Renal cortex interstitium (tissue), 15 donors: ENCODE measurements at places on chromosomes 3 and 15. TPM values are rescaled to one million over a fixed set of nuclear protein-coding genes. Genes with fewer than 3 reads are reported as not detected.

Gene KNG1
- polyA plus RNA-seq, result 125 TPM

Gene WDR49
- polyA plus RNA-seq, result 1.9 TPM

Gene TUSC7
- not detected for polyA plus RNA-seq

Gene GRK7
- polyA plus RNA-seq, result 0.11 TPM

Gene TGM4
- polyA plus RNA-seq, result 0.12 TPM

Gene PPP1R14D
- 0.61 TPM for polyA plus RNA-seq

Gene CCR8
- polyA plus RNA-seq, result not detected

Gene PAQR5
- polyA plus RNA-seq, result 27.0 TPM

Gene HTD2
- 16.6 TPM for polyA plus RNA-seq

Gene TGM5
- polyA plus RNA-seq, result not detected

Gene SELENOS
- 58.6 TPM for polyA plus RNA-seq

Gene GOLGA6L9
- 8.5 TPM for polyA plus RNA-seq

Gene CCRL2
- polyA plus RNA-seq, result 1.0 TPM

Gene CD276
- 149 TPM for polyA plus RNA-seq

Gene RPP14
- polyA plus RNA-seq, result 21.1 TPM

Gene LIPH
- 1.1 TPM for polyA plus RNA-seq

Gene PRR20G
- polyA plus RNA-seq, result not detected

Gene GPR149
- polyA plus RNA-seq, result not detected

Gene MYO5C
- polyA plus RNA-seq, result 30.5 TPM

Gene A4GNT
- polyA plus RNA-seq, result 3.3 TPM

Gene ZNF860
- 2.6 TPM for polyA plus RNA-seq

Gene MGLL
- 30.1 TPM for polyA plus RNA-seq

Gene CELF6
- 3.9 TPM for polyA plus RNA-seq

Gene TIGIT
- polyA plus RNA-seq, result 0.20 TPM

Gene NAA80
- 10.0 TPM for polyA plus RNA-seq

Gene COPS2
- polyA plus RNA-seq, result 91.3 TPM

Gene CP
- 0.45 TPM for polyA plus RNA-seq

Gene MUC20
- polyA plus RNA-seq, result 37.2 TPM

Gene ZNF620
- 11.9 TPM for polyA plus RNA-seq

Gene AQR
- 41.8 TPM for polyA plus RNA-seq

Gene KLHL6
- 1.2 TPM for polyA plus RNA-seq

Gene UNC45A
- polyA plus RNA-seq, result 71.4 TPM

Gene NRROS
- polyA plus RNA-seq, result 3.2 TPM

Gene GOLGA6L26
- not detected for polyA plus RNA-seq

Gene CPN2
- 0.38 TPM for polyA plus RNA-seq

Gene LRRC2
- 1.7 TPM for polyA plus RNA-seq

Gene CDCP1
- polyA plus RNA-seq, result 1.6 TPM

Gene CIB2
- polyA plus RNA-seq, result 38.4 TPM

Gene MKRN3
- polyA plus RNA-seq, result 1.6 TPM

Gene UPK1B
- 9.1 TPM for polyA plus RNA-seq

Gene MCF2L2
- polyA plus RNA-seq, result 0.62 TPM

Gene PCSK6
- 8.3 TPM for polyA plus RNA-seq

Gene EPHB1
- polyA plus RNA-seq, result 5.1 TPM

Gene B4GALT4
- 32.1 TPM for polyA plus RNA-seq

Gene OTOL1
- polyA plus RNA-seq, result not detected

Gene RETNLB
- polyA plus RNA-seq, result not detected

Gene UROC1
- 0.09 TPM for polyA plus RNA-seq

Gene CCDC80
- polyA plus RNA-seq, result 115 TPM

Gene SAMMSON
- 0.09 TPM for polyA plus RNA-seq

Gene ZBTB47
- 12.5 TPM for polyA plus RNA-seq

Gene TICRR
- 13.4 TPM for polyA plus RNA-seq

Gene GNAI2
- 229 TPM for polyA plus RNA-seq

Gene RBP2
- 1.8 TPM for polyA plus RNA-seq

Gene CLDN16
- 35.9 TPM for polyA plus RNA-seq

Gene BCL2A1
- 0.26 TPM for polyA plus RNA-seq

Gene CD200
- polyA plus RNA-seq, result 41.6 TPM

Gene ALDH1L1
- 41.1 TPM for polyA plus RNA-seq
